CD4-positive, alpha-beta T cell treated with Interleukin-10 for 1 hour (primary cell): ENCODE measurements at places on chromosomes 7 and 10.

DNA sequence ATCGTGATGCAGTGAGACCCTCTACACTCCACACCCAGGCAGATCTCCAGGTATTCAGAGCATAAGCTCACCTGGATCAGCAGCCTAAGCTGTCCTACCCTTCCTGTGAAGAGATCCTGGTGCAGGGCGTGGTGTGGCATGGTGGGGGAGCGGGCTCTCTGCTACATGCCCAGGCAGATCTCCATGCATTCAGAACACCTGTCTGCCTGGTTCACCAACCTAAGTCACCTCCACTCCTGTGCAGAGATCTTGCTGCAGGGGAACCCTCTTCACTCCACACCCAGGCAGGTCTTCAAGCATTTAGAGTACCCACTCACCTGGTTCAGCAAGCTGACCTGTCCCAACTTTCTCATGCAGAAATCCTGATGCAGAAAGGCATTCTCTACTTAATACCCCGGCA is 394.4 kb upstream of the SEMA3A start:
- DNase-seq: no peak

DNA sequence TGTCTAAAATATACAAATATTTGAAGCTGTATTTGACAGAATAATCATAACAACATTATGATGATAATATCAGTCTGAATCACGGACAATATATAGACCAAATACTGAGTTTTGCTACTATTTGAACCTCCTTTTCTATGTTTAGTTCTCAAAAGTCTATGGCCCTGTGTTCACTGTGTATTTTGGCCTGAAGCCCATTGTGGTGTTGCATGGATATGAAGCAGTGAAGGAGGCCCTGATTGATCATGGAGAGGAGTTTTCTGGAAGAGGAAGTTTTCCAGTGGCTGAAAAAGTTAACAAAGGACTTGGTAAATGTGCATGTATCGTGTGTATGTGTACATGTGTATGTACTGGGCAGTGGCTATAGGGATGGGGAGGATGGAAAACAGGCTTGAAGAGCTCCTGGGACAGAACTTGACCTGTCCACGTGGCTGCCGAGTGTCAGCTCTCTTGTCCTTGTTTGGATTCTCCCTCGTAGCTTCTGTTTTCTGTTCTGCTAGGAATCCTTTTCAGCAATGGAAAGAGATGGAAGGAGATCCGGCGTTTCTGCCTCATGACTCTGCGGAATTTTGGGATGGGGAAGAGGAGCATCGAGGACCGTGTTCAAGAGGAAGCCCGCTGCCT is 4.2 kb downstream of the CYP2C18 start:
- no peak for DNase-seq

GRCh38 chr10:31401287-31401686 is 82.3 kb downstream of the ZEB1 start:
- DNase-seq: no peak

DNA sequence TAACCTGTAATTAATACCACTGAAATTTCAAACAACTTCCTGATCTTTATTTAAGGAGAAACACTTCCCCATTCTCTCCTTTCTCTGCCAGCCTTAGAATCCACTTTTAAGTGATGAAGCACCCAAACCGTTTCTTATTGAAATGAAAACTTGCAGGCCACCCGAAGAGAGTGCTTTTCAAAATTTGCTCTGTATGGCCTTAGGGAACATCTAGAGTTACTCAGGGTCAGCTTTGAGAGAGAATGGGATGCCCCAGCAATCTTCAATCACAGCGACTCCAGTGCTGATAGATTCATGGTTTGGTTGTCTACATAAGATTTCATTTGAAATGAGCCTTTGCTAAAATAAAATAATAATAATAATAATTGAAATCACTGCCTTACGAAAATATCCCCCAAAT is 323.1 kb downstream of the PCLO start:
- DNase-seq: no peak

DNA sequence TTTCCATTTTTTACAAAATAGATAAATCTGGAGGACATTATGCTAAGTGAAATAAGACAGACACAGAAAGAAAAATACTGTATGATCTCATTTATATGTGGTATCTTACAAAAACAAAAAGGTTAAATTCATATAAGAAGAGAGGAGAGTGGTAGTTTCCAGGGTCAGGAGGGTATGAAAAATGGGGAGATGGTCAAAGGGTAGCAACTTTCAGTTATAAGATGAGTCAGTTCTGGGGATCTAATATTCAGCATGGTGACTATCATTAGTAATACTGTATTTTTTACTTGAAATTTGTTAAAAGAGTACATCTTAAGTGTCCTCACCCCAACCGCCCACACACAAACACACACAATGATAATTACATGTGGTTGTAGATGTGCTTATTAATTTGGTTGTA is 1250.1 kb downstream of the SORCS1 start:
- DNase-seq: no peak

DNA sequence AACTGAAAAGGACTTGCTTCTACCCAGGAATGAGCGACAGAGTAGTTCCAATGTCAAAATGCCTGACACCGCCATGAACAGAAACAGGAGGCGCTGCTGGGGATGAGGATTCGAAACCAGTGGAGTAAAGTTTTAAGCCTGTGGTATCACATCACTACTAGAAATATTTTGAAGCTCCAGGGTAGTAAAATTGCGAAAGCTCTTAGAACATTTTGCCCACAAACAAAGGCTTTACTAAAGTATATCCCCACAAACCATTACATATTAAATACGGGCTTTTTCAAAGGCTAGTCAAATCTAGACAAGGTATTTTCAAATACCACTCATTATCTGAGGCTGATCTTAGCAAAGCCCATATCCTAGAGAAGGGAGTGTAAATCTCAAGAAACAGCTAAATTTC is 2.4 kb downstream of the PRDX3 start:
- DNase-seq: no peak

DNA sequence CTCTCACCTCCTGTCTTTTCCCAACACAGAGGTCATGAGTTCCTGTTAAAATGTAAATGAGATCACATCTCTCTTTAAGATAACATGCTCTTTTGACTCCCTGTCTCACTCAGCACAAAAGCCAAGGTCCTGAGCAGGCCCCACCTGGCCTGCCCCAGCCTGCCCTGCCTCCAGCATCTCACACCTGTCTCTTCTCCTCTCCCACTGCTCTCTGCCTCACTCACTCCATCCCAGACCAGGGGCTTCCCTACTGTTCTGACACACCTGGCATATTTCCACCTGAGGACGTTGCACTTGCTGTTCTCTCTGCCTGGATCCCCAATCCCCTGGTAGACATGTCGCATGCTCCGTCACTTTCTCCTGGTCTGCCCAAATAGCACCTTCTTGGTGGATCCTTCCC is 285.0 kb upstream of the ZMIZ1 start:
- DNase-seq: no peak

DNA sequence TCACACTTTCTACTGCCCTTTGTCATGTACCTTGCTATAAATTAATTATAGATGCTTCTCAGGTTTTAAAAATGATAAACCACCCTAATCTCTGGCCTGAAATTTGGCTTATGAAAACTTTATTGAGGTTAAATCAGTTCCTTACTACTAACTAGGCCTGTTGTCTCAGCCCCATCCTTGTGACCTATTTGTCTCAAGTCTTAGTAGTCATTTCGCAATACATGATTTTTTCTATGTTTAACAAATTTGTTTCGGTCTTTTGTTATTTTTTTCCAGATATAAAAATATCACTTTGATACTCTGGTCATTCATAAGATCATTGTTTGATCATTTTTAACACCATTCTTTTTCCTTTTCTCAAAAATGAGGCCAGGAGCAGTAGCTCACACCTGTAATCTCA is 411.6 kb downstream of the GFRA1 start:
- DNase-seq: no peak

GRCh38 chr10:110141185-110141584 is 66.2 kb upstream of the MXI1 start:
- DNase-seq: no peak

- no peak for DNase-seq
These were observed 192.2 kb upstream of the RHOBTB1 start for GRCh38 chr10:61136139-61136538.

GRCh38 chr7:116305485-116306408 is 95.4 kb downstream of the TES start:
- no peak for DNase-seq

GRCh38 chr7:155496267-155497005 is 38.5 kb downstream of the EN2 start:
- no peak for DNase-seq

- no peak for DNase-seq
These were observed 38.2 kb upstream of the PPIF start for GRCh38 chr10:79308969-79309665.

DNA sequence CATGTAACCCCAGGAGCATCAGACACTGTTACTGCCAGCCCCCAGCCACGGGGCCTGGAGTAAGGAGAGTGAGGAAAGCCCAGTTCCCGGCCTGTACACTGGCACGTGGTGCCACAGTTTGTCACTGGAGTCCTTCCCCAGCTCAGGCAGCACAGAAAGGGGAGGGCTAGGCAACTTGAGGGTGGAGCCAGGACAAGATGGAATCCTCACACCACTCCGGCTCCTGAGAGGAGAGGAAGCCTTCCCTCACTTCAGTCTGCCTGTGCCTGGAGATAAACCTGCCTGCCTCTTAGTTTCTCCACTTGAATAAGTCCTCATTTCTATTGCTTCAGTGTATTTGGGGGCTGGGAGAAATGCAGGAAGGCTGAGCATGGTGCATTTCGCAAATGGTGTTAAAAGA is 176.0 kb downstream of the KIAA1217 start:
- no peak for DNase-seq

- DNase-seq: no peak
These were observed 8.0 kb upstream of the CFAP70 start for GRCh38 chr10:73366381-73367298.

- DNase-seq: no peak
These were observed 33.2 kb downstream of the POM121L12 start for GRCh38 chr7:53068673-53069072.

DNA sequence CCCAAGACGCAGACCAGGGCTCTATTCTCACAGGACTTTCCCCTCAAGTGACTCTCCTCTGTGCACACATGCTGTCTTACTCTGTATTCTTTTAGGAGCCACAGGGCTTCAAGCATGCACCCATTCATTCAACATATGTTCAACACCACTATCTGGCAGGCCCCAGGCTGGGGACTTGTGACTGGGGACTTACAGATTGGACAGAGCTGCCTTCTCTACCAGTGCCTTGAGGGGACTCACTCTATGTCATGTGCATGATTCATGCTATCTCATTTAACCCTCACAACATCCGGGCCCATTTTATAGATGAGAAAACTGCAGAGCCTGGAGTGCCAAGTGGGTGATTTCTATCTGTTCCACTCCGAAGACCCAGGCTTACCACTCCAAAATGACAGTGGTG is 34.3 kb downstream of the MYL10 start:
- DNase-seq: no peak
